ENCODE measurements at places on chromosomes 4 and X. TPM values are rescaled to one million over a fixed set of nuclear protein-coding genes. Genes with fewer than 3 reads are reported as not detected.

DNA sequence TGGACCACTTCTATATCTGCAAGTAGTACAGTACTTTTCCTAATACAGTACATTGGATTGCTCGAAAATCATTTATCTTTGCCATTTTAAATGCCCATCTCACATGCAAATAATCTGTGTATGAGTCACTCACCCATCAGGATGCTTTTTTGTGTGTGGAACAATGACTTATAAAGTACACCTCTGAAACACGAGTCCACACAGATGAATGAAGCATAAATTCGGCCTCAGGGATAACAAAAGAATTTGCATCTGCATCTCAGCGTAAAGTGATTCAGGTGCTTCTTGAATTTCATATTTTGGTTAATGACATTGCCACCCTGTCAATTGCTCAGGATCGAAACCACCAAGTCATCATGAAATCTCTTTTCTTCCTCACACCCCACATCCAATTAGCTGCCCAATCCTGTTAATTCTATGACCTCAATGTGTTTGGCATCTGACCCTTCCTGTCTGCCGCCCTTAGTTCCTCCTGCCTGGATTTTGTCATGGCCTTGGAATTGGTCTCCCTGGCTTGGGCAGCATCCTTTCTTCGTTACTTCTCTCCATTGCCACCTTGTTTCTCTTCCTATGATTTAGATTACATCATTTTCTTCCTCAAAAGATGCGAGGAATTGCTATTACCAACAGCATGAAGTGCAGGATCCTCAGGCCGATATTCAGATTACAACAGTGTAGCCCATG lies 161.6 kb upstream of the MID1 start:
- DNase-seq = no peak

- no peak for DNase-seq
Observed at GRCh38 chrX:100264200-100264599, 145.9 kb downstream of the PCDH19 start.

GRCh38 chr4:122894827-122895226 lies 27.6 kb downstream of the NUDT6 start:
- no peak for DNase-seq

DNA sequence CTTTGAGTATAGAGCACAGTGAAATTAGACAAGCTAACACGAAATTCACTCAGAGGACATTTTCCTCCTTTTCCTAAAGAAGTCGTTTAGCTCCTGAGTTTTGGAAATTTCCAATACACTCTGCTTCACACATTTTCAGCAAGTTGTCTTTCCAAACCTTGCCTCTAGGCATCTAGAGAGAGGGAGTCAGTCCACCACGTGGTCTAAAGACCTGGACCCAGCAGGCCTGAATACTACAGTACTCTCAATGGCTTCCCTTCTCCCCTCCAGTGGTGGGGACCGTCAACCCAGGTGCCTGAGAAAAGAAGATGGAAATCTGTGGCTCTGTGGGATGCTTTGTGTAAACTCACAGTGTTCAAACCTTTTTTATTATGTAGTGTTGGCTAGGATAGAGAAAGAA lies 13.9 kb upstream of the SCML2 start:
- DNase-seq = no peak

- DNase-seq = no peak
Observed at GRCh38 chr4:139903845-139904244, 238.2 kb downstream of the MGST2 start.

GRCh38 chr4:3285558-3286334 lies 7.1 kb upstream of the RGS12 start:
- peak; percentile 54 for DNase-seq

DNA sequence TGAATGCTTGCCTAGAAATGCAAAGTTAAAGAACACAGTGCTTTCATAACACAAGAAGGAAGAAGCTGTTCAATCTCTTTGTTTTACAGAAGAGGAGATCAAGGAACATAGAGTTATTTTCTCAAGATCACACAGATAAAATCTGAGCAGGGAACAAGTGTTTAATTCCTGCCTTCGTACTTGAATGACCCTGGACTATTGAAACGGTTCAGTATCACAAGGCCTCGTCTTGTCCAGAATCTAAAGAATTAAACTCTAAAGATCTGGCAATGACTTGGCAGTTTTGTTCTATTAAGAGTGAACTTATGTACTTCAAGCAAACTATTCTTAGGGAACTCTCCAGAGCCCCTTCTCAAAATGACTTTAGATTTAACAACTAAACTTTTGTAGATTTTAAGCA lies 97.7 kb downstream of the ANXA5 start:
- DNase-seq = peak; percentile 8

- no peak for DNase-seq
Observed at GRCh38 chr4:73451981-73452747, 16.1 kb downstream of the AFP start.

DNA sequence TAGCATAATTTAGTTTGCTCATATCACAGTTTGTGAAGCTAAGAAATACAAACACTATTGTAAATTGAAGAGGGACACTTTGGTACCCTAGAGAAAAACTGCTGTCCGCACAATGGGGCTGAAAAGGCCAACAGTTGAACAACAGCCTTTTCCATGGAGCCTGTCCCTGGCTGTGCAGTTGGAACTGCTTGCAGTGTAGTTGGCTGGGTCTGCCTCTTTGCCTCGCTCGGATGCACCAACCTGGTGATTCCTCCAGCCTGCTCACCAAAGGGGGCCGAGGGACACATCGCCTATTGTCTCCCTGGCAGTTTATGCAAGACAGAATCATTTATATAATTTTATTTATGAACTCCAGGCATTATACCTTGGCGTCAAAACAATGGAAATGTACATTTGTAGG lies 16.5 kb upstream of the GALNT7 start:
- DNase-seq = no peak

DNA sequence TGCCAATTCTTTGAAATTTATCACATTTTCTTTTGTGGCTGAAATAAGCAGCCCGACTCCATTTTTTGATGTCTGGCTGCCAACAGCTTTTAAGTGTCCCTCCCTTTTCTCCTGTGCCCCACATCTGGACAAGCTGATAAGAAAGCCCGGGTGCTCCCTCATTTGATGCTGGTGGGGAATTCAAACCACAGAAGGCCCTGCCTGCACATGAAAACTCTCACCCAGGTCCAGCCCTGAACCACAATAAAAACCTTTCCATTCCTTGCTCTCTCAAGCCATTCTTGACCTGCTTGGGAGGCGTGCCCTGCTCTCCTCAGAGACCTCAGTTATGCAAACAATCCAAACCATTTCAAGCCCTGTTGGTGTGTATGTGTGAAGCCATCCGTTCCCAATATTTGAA lies 93.9 kb downstream of the FAM53A start:
- no peak for DNase-seq

DNA sequence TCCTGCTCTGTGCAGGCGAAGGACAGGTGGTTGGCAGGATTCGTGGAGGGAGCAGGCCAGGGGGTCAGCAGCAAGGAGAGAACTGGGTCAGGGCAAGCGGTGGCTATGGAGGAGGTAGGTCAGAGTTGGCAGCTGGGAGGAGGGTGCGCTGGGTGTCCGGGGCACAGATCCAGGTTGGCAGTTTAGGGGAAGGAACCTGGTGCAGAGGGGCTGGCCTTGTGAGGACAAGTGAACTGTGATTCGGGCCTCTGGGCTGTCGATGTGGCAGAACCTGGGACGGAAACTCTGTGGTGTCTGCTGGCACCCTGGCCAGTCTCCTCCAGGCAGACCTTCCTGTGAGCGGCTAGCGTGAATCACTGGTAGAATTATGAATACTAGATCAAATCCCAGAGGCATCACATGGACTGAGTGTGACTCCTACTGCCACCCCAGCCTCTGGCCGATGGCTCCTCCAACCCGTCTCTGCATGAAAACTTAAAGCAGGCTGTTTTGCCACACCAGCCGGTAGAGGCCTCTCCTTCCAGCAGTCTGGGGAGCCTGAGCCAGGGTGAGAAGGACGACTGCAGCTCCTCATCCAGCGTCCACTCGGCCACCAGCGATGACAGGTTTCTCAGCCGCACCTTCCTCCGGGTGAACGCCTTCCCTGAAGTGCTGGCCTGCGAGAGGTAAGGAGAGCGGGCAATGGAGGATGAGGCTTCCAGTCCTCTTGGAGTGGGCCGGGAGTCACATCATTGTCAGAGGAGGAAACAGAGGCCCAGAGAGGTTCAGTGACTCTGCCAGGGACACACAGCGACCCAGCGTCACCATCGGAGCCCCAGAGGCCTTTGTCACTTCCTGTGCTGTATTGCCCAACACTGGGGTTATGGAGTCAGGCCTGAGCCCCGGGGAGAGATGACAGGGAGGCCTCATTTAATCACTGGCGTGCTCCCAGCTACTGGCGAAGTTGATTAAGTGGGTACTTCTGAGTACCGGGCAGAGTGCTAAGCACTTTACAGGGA lies 20.3 kb downstream of the EVC start:
- no peak for DNase-seq

DNA sequence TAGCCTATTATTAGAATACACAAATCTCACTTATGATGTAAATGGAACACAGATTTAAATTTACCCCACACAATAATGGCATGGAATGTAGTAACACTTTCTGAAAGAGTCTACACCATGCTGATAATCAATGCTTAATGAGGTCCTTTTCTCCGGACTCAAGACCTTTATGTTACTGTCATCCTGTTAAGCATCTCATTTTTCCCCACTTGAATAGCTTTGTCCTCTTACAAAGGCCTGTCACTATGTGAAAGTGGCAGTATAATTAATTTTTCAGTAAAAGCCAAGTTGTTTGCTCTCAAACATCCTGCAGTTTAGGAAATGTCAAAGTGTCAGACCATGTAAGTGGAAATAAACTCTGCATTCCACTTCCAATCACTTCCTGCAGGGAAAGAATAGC lies 96.4 kb downstream of the GPC3 start:
- DNase-seq = no peak

DNA sequence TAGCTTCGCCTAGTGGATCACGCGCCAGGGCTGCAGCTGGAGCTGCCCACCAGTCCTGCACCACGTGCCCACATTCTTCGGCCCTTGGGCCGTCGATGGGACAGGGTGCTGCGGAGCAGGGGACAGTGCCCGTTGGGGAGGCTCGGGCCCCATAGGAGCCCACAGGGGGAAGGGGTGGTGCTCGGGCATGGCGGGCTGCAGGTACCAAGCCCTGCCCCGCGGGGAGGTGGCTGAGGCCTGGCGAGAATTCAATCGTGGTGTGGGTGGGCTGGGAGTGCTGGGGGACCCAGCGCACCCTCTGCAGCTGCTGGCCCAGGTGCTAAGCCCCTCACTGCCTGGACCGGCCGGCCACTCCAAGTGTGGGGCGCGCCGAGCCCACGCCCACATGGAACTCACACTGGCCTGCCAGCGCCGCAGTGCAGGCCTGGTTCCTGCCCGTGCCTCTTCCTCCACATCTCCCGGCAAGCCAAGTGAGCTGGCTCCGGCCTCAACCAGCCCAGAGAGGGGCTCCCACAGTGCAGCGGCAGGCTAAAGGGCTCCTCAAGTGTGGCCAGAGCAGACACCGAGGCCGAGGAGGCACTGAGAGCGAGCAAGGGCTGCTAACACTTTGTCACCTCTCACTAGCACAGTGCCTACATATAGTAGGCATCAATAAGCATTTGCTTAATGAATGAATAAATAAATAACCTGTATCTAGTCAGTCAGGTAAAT lies 11.7 kb downstream of the SCFD2 start:
- no peak for DNase-seq

- DNase-seq = no peak
Observed at GRCh38 chrX:148214786-148215185, 233.6 kb downstream of the FMR1NB start.

DNA sequence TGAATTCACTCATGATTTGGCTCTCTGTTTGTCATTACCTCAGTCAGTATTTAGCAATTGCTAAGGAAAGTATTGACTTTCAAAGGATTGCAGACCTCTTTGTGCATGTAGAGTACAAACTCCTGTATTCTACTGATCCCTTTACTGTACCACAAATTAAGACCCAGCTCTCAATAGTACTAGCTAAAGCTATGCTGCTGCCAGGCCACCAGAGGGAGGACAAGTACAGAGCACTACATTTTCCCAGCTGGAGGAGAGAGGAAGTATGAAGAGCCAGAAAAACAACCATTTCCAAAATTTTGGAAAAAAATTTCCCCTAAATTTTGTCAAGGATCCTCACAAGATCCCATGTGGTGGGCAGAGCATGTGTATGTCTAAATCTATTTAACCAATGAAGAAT lies 175.0 kb upstream of the MTMR8 start:
- no peak for DNase-seq

DNA sequence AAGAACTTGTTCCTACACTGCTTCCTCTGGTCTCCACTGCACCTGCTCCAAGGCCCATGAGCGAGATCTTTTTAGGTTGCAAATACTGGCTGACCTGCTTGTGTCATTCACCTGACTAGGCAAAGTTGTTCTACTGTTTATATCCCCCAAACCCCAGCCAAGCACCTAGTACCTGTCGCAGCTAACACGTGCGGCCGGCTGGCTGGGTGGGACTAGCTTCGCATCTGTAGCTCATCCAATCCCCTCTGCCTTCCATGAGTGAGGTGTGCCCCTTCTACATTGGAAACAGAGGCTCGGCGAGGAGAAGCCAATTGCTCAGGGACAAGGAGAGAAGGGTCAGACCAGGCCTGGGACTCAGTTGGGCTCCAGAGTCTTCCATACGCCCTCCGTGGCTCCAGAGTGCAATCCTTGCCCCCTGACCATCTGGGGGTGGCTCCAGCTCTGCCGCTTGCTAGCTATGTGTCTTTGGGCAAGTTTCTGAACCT lies 86.5 kb downstream of the WFS1 start:
- DNase-seq = no peak

DNA sequence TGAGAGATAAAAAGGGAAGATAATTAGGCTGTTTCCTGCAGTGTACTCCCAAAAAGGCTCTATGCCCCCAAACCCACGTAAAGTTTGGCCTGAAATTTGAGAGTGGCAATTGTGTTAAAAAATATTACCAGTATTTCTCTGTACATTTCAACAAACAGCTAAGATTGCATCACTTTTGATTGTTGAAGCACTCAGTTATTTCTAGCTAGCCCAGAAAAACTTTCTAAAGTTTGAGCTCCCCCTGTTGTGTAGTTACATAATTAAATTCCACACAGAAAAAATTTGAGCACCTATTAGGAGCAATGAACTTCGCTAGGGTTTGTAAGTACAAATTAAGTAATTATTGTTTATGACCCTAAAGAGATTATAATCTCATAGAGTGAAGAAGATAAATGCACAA lies 109.4 kb downstream of the DLG3 start:
- peak; percentile 49 for DNase-seq

The CXCR3 gene
- total RNA-seq = not detected

The FUNDC2 gene
- total RNA-seq = 31.5 TPM

The CENPI gene
- 20.3 TPM for total RNA-seq

The TAF7L gene
- total RNA-seq = 0.32 TPM

The PCDH7 gene
- 53.1 TPM for total RNA-seq

Measured in fibroblast of villous mesenchyme (primary cell).